ENCODE measurements at places on chromosomes 3 and 15. TPM values are rescaled to one million over a fixed set of nuclear protein-coding genes. Genes with fewer than 3 reads are reported as not detected.

RBMS3 gene
- 27.1 TPM for polyA plus RNA-seq

KLF15 gene
- polyA plus RNA-seq, result 7.3 TPM

GABRR3 gene
- polyA plus RNA-seq, result not detected

CLDN18 gene
- polyA plus RNA-seq, result 53.1 TPM

ZNF717 gene
- 19.4 TPM for polyA plus RNA-seq

ARNT2 gene
- polyA plus RNA-seq, result 35.6 TPM

SNX22 gene
- polyA plus RNA-seq, result 3.4 TPM

ARL8B gene
- 63.4 TPM for polyA plus RNA-seq

GOLGA6C gene
- not detected for polyA plus RNA-seq

SLC2A2 gene
- 0.17 TPM for polyA plus RNA-seq

USP50 gene
- 0.75 TPM for polyA plus RNA-seq

AGTR1 gene
- polyA plus RNA-seq, result 27.0 TPM

TIMP4 gene
- polyA plus RNA-seq, result 0.53 TPM

CLDN1 gene
- 2.1 TPM for polyA plus RNA-seq

HSPBAP1 gene
- polyA plus RNA-seq, result 11.6 TPM

SERPINI2 gene
- polyA plus RNA-seq, result 1.9 TPM

RHOV gene
- 0.50 TPM for polyA plus RNA-seq

CCR8 gene
- polyA plus RNA-seq, result not detected

FETUB gene
- polyA plus RNA-seq, result not detected

ITPKA gene
- polyA plus RNA-seq, result 1.4 TPM

ATP13A5 gene
- polyA plus RNA-seq, result 1.0 TPM

SPINK8 gene
- polyA plus RNA-seq, result not detected

GOLGA8K gene
- 2.8 TPM for polyA plus RNA-seq

C3orf85 gene
- polyA plus RNA-seq, result 0.48 TPM

LIPH gene
- polyA plus RNA-seq, result 3.6 TPM

OR5H14 gene
- polyA plus RNA-seq, result 0.03 TPM

CMTM6 gene
- polyA plus RNA-seq, result 75.5 TPM

TRH gene
- 0.24 TPM for polyA plus RNA-seq

PPP2R3A gene
- polyA plus RNA-seq, result 15.3 TPM

SLC35G2 gene
- polyA plus RNA-seq, result 4.4 TPM

FOXB1 gene
- not detected for polyA plus RNA-seq

KBTBD8 gene
- polyA plus RNA-seq, result 1.5 TPM

SPINT1 gene
- 69.2 TPM for polyA plus RNA-seq

FBXO40 gene
- 0.04 TPM for polyA plus RNA-seq

TGM4 gene
- polyA plus RNA-seq, result 0.06 TPM

CFAP44 gene
- polyA plus RNA-seq, result 31.4 TPM

ANKRD63 gene
- polyA plus RNA-seq, result not detected

TRIM42 gene
- polyA plus RNA-seq, result not detected

LRCH3 gene
- polyA plus RNA-seq, result 66.3 TPM

TBC1D23 gene
- 33.5 TPM for polyA plus RNA-seq

PRSS50 gene
- polyA plus RNA-seq, result 0.38 TPM

ARL6IP5 gene
- polyA plus RNA-seq, result 102 TPM

TMEM207 gene
- polyA plus RNA-seq, result 0.27 TPM

TMOD2 gene
- 5.9 TPM for polyA plus RNA-seq

SKOR1 gene
- 0.57 TPM for polyA plus RNA-seq

CHRM5 gene
- 0.37 TPM for polyA plus RNA-seq

SAMD7 gene
- polyA plus RNA-seq, result not detected

HIGD2B gene
- polyA plus RNA-seq, result not detected

CGNL1 gene
- polyA plus RNA-seq, result 38.1 TPM

FILIP1L gene
- 13.6 TPM for polyA plus RNA-seq

CLDN16 gene
- polyA plus RNA-seq, result 0.30 TPM

Measured in left lung (tissue), 14 donors.